Activated B cell treated with CpG ODN at 0.5 μM for 24 hours (primary cell): ENCODE measurements at places on chromosomes 1 and 21.

GRCh38 chr21:42621166-42621818, 32.1 kb upstream of the PDE9A start:
- H3K27ac ChIP-seq: no peak overlapping the region
- no peak overlapping the region for H3K4me3 ChIP-seq
- DNase-seq: no peak
- H3K27me3 ChIP-seq: peaks cover 30% of the 10 kb centered on the region
- H3K36me3 ChIP-seq: no peaks in the 10 kb centered on the region

DNA sequence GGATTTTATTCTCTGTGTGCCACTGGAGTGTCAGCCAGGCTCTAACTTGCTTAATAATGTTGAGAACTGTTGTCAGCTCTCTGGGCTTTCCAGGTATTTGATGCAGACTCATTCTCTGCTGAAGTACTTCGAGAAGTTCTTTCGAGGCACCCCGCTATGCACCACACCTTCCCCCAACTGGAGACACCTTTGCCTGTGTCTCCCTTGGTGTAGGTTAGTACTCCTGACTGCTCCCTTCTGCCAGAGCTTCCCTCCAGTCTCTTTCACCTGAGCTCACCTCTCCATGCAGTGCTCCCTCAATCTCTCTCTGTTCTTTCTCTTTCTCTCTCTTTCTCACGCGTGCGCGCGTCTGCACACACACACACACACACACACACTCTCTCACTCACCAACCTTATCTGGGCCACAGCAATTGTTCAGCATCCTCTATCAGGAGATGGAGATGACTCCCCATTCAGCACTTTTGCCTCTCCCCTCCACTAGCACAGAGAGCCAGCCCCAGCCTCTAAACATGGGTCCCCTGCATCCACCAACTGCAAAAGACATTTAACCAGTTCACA, 14.0 kb upstream of the MGST3 start:
- no peak overlapping the region for H3K4me3 ChIP-seq
- no peak for DNase-seq
- H3K36me3 ChIP-seq: no peaks in the 10 kb centered on the region
- H3K27me3 ChIP-seq: peaks cover 39% of the 10 kb centered on the region
- peaks cover 1% of the 10 kb centered on the region for H3K4me1 ChIP-seq

- peaks cover 9% of the 10 kb centered on the region for H3K4me1 ChIP-seq
- no peaks in the 10 kb centered on the region for H3K36me3 ChIP-seq
- no peaks in the 10 kb centered on the region for H3K27me3 ChIP-seq
- no peak for DNase-seq
- no peak overlapping the region for H3K4me3 ChIP-seq
Measured at GRCh38 chr1:108063703-108064102, 98.7 kb upstream of the VAV3 start.

GRCh38 chr1:67194209-67194863, 28.1 kb downstream of the IL23R start:
- H3K27ac ChIP-seq: no peak overlapping the region
- no peaks in the 10 kb centered on the region for H3K36me3 ChIP-seq
- no peak overlapping the region for H3K4me3 ChIP-seq
- no peaks in the 10 kb centered on the region for H3K4me1 ChIP-seq
- peaks cover 3% of the 10 kb centered on the region for H3K27me3 ChIP-seq

DNA sequence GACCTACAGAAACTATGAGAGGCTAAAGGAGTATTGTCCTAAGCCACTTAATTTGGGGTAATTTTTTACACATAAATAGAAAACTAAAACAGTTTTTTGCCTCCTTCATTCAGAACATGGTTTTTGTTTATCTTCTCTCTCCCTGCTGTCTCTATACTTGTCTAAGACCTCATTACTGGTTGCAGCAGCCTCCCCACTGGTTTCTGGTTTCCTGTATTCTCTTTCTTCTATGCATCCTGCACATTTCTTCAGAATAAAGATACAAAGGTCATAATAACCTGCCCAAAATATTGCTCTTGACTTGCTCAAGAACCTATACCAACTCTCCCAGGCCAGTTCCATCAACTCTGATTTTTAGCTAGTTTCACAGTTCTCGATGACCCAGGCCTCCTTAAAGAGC, 19.8 kb upstream of the BOLA1 start:
- DNase-seq: no peak
- peaks cover 2% of the 10 kb centered on the region for H3K4me1 ChIP-seq
- H3K27ac ChIP-seq: no peak overlapping the region
- no peaks in the 10 kb centered on the region for H3K36me3 ChIP-seq

DNA sequence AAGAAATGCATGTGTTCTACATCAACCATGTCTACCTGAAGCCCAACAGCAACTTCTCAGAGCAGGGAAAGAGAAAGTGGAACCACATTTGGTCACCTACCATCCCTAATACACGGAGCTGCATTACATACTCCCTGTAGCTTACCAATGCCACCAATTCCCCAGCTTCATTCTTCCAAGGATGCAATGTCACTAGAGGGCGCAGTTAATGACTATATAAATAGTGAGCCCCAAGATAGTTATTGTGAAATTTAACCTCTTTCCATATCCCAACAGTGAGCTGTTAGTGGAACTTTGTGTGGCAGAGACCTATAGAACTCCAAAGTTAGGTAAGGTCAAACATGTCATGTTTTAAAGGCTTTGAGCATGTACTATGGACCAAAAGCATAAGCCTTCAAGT, 618.3 kb downstream of the SMYD3 start:
- H3K27ac ChIP-seq: no peak overlapping the region
- no peaks in the 10 kb centered on the region for H3K27me3 ChIP-seq
- no peak for DNase-seq
- peaks cover 21% of the 10 kb centered on the region for H3K36me3 ChIP-seq
- no peak overlapping the region for H3K4me3 ChIP-seq
